ENCODE measurements at places on chromosomes 2 and 18. TPM values are rescaled to one million over a fixed set of nuclear protein-coding genes. Genes with fewer than 3 reads are reported as not detected.
A peak's percentile ranks its signal among the peaks of the same experiment; 100 is the strongest.

DNA sequence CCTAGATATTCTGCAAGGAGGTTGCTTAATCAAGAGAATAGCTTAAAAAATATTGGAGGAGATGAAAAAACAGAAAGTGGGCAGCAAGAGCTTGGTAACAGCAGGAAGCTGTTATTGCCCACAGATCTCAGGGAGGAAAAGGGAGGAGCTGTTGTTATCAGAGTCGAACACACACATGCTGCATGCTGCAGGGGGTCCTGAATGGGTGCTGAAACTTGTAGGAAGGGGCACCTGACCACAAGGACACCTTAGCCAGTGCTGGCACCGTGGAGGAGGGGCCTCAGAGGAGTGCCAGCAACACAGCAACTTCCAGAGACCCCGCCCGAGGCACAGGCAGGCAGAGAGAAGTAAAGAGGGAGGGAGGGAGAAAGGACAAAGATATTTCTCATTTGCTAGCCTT, 332.9 kb downstream of the SOCS6 start:
- H3K4me3 ChIP-seq, result no peak overlapping the region
- H3K27ac ChIP-seq, result no peak overlapping the region
- no peaks in the 10 kb centered on the region for H3K36me3 ChIP-seq
- H3K4me1 ChIP-seq, result no peaks in the 10 kb centered on the region
- DNase-seq, result no peak

DNA sequence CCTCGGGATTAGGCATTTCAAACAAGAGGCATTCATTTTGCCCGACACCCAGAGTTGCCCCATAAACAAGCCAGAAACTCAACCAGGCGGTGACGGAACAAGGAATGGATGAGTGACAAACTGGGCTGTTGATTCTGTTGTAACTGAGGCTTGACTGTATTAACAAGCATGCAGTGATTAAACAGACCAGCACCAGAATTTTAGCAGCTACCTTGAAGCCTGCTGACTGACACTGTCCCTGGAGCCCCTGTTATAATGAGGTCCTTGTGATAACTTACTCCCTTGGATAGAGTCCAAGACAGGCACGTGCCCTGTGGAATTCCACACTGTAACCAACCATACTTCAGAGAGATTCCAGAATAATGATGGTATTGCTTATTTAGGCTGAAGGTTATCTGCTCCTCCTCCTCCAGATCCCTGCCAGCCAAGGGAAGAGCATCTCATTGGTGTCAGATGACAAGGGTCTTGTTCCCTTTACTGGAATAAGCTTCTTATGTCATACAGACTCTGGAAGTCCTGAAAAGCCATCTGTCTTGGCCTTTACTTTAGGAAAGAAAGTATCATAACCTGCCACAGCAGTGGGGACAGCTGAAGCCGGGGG, 97.1 kb upstream of the RMDN2 start:
- DNase-seq, result peak; percentile 66
- H3K36me3 ChIP-seq, result no peaks in the 10 kb centered on the region
- H3K4me3 ChIP-seq, result no peak overlapping the region
- no peaks in the 10 kb centered on the region for H3K27me3 ChIP-seq
- H3K4me1 ChIP-seq, result peaks cover 48% of the 10 kb centered on the region

- H3K27me3 ChIP-seq, result peaks cover 18% of the 10 kb centered on the region
- H3K27ac ChIP-seq, result no peak overlapping the region
- H3K36me3 ChIP-seq, result no peaks in the 10 kb centered on the region
- H3K4me3 ChIP-seq, result no peak overlapping the region
Measured at GRCh38 chr2:74606927-74607326, 41.2 kb downstream of the M1AP start.

DNA sequence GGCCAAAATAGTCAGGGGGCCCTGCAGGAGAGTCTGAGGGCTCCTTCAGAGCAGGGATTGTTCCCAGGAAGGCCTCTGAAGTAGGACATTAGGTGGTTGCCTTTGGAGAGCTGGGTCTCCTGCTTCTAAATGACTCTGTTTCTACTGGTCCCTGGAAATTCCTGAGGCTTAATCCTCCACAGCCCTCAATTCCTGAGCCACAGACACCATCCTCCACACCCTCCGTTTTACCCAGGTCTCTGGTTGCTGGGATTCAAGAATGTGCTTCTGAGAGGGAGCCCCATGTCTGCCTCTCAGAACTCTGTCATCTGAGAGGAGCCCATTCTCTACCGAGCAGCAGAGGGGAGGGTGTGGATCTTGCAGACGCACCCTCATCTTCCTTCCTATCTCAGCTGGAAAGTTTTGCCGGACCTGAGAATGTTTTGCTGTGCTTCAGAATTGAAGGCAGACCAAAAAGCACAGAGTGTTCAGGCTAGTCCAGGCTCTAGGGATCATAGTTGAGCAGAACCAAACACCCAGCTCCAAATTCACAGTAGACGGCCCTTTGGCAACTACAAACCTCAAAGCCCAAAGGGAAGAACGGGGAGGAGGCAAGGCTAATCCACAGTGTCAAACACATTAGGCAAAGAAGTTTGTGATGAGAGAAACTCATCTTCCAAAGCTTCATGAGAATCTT, 8.1 kb downstream of the VIT start:
- no peak overlapping the region for H3K27ac ChIP-seq
- H3K36me3 ChIP-seq, result no peaks in the 10 kb centered on the region
- no peaks in the 10 kb centered on the region for H3K27me3 ChIP-seq
- peaks cover 46% of the 10 kb centered on the region for H3K4me1 ChIP-seq

DNA sequence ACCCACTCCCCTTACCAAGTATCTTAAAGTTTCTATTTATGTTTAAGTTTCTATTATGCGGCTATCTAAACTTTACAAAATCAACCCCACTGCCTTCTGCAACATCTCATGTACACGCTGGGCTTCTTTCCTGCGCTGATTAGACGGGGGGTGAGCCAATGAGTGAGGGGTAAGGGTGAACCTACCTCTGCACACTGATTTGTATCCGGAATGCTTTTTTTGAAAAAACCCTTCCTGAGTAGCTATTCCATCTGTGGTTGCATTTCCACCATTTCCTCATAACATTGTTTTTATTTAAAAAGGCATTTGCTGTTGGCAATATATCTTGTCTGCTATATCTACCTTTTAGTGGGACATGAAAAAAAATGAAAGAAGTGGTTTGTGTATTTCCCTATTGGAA, 6.3 kb downstream of the ALPG start:
- no peak overlapping the region for H3K27ac ChIP-seq
- no peak for DNase-seq
- no peaks in the 10 kb centered on the region for H3K4me1 ChIP-seq
- H3K27me3 ChIP-seq, result peaks cover 20% of the 10 kb centered on the region

DNA sequence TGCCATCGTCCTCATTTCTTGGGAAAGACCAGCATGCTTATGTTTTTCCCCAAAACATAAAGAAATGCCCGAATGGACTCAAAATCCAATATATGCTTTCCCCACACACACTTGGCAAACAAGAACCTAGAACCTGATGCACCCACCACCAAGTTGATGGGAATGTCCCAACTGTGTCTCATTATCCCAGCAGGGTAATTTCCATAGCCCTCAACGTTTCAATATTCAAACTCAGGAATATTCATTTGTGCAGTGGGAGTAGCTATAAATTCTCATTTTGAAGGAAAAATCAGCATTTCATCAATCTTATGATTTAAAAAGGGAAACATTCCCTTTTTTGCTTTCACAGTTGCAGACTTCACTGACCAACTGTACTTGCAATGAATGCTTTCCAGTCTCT, 50.7 kb downstream of the SNORC start:
- H3K4me3 ChIP-seq, result no peak overlapping the region
- no peaks in the 10 kb centered on the region for H3K27me3 ChIP-seq
- H3K36me3 ChIP-seq, result peaks cover 4% of the 10 kb centered on the region
- DNase-seq, result no peak
- no peaks in the 10 kb centered on the region for H3K4me1 ChIP-seq

The NAT8 gene
- total RNA-seq, result not detected
